ENCODE measurements at places on chromosomes 11 and 22.

DNA sequence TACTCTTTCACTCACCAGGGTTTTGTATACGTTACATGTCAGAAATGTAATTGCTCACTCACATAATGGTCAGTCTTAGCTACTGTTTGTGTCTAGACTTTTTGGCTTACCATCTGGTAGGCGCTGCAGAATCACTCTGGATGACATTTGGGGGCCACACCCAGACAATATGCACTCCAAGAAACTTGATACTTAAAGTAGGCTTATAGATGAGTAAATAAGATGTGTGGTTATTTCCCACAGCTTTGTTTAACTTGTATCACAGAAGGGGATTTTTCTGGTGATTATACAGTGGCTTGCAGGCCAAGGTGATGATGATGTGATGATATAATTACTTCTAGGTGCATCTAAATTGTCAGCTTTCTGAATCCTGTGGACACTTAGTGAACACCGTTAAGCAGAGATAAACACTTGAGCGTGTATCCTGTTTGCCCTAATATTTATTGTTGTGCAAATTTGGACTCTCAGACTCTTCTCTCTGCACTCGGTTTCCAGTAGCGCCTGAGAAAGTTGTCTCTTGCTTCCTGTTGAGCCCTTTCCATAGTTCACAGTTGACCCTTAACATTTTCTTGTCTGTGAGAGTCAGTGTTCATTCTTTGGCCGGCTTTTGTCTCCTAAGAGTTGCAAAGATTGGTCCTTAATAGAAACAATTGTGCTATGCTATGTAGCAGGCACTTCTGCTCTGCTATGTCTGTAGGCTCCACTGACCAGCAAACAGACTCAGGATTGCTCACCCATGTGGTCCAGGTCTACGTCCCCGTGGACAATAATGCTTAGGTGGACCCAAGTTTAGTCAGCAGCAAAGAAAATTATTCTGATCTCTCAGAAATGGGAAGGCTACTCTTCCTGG lies 89.3 kb downstream of the PRR5L start:
- no peak for DNase-seq

DNA sequence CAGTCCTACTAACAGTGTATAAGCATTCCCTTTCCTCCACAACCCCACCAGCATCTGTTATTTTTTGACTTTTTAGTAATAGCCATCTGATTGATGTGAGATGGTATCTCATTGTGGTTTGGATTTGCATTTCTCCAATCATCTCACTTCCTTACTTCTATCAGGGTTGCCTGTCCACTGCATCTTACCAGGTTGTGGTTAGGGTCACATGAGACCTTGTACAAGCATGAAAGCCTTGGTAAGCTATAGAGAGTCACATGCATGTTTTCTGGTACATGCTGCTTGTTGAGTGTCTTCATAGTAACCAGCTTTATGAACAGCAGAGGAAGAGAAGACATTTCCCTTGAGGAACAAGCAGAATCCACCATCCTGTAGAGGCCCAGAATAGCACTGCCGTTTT lies 102.9 kb upstream of the PAX6 start:
- no peak for DNase-seq

DNA sequence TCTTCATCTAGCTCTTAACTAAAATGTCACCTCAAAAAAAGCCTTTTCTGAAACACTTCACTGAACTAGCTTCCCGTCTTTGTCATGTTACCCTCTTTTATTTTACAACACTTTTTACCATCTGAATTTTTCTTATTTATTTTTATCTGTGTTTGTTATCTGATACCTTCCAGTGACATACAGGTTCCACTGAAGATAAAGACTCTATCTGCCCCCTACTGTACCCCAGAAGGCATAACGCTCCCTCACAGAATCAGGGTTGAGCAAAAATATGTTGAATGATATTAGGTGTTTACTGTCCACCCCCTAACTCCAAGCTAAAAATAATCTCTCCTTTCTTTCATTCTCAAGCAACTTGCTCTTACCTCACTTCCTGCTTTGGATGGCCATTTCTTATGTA lies 654.2 kb downstream of the NELL1 start:
- DNase-seq, result no peak

DNA sequence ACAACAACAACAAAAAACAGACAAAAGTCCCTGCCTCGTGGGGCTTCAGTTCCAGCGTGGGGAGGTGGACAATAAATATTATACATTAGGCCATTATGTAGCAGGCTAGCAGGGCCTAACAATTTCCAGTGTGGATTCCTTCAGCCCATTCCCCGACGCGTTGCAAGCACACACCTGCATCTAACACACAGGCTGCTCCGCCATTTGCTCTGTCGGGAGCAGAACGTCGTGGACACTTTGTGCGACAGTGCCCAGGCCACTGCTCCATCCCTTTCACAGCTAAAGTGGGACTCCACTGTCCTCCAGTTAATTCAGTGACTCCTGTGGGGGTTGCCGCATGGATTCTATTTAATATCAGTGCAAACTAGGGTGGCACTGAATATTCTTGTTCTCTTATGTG lies 10.9 kb upstream of the FGF3 start:
- DNase-seq, result no peak
